ENCODE measurements at places on chromosomes 4 and X.

DNA sequence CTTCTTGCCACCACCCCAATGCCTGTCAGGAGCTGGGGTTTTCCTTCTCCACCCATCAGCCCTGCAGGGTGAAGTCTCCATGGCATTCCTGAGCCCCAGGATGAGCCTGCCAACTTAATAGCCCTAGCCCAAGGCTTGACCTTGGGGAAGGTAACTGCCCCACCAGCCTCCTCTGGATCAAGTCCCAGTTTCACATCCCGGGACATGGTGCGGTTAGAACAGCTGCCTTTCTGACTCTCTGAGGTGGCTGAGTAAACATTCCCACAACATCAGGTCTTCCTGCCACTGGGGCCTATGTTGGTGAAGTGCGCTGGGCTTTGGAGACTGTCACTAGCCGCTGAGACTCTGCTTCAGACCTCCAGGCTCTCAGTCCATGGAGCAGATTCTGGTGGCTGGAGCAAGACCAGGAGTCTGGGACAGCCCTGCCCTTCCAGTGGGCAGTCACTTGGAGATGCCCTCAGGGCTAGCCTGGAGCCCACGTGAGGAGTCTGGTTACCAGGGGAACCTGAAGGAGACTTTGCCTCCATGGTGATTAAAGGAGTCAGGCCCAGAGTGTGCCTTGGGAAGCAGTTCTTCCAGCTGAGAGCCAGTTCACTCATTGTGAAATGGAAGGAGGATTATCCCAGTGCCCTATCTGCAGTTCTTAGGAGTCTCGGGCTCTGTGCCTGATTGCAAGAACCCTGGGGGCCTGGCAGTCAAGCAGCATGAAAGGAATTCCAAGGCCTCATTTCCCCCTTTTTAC, 56.8 kb downstream of the SMIM20 start:
- DNase-seq, result no peak

- DNase-seq, result no peak
Measured at GRCh38 chrX:31397119-31397518, 325.3 kb upstream of the FTHL17 start.

DNA sequence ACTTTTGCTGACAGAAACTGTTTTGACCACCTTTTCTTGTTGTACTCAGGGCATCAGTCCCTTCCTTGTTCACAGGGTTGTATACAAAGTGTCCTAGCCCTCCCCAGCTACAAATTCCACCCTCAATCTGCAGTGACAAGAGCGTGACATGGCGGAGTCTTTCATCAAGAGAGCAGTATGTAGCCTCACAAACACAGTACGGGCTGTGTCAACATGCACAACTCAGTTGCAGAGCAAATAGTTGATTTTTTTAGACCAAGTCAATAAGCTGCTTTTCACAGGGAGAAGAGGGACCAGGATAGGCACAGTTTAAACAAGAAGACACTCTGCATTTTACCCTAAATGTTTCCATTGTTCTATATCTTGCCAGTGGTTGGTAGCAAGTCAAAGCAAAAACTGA, 8.6 kb upstream of the HS6ST2 start:
- no peak for DNase-seq

DNA sequence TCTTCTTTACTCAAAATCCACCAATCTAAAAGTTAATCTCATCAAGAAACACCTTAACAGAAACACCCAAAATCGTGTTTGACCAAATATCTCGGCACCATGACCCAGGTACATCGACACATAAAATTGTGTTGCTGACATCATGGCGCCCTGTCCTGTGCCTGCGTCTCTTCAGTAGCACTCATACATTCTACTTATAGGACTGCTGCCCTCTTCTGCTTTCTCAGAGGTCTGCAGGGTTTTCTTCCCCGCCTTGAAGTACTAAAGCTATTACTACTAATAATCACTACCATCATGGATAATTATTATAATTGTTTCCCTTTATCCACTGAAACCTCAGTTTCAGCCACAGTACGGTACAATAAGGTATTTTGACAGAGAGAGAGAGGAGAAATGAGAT, 1403.1 kb upstream of the TENM3 start:
- no peak for DNase-seq

GRCh38 chrX:1330605-1331004, 6.0 kb upstream of the IL3RA start:
- DNase-seq, result no peak

- DNase-seq, result no peak
Measured at GRCh38 chr4:177717407-177717806, 275.2 kb upstream of the AGA start.

DNA sequence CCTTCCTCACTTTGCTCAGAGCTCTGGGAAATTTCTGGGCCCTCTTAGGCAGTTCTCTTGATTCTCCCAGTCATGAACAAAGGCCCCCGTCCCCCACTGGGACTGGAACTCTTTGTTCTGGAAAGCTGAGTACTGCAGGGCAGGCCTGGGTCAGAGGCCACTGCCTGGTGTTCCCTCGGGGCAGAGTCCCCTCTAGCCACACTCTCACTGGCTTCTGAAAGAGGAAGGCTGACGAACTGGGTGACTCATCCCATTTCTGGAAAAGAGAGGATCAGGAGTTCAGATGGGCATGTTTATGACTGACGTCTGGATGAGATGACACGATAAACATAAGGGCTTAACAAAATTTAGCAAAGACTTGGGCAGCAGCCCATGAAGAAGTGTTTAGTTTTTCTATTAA, 47.7 kb downstream of the DDX3X start:
- no peak for DNase-seq

DNA sequence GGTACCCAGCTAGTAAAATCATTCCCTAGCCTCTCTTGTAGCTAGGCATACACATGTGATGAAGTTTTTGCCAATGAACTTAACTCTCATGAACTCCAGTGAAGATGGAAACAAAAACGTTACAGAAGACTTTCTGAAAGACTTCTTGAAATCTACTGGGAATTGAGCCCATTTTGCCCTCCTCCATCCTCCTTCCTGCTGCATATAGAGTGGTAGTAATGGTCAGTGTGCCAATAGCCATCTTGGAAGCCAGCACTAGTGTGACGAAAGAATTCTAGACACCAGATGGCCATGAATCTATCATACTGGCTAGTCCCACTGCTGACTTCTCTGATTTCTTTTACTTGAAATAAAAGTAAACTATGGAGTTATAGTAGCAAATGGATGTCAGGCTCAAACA, 30.9 kb upstream of the PPA2 start:
- DNase-seq, result no peak

GRCh38 chr4:82786828-82787227, 11.8 kb downstream of the SCD5 start:
- DNase-seq, result no peak

GRCh38 chr4:7192252-7193029, at the start of gene SORCS2:
TSS of gene SORCS2 (plus strand) at chr4:7192538.
- no peak for DNase-seq

- no peak for DNase-seq
Measured at GRCh38 chr4:165813606-165814005, 59.4 kb upstream of the TLL1 start.

DNA sequence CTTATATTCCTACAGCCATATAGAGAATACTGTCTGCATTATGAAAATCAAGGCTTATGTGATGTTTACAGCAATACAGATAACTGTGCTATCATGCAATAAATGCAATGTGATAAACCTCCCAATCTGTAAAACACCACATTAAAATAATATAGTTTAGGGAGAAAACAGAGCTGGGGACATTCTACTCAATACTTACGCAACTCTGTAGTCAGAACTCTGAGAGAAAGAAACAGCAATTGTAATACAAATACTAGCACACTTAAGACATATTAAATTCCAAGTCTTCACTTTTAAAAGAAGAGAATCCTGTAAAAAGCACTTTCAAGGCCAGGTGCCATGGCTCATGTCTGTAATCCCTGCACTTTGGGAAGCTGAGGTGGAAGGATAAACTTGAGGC, 61.4 kb downstream of the ANKRD17 start:
- no peak for DNase-seq

DNA sequence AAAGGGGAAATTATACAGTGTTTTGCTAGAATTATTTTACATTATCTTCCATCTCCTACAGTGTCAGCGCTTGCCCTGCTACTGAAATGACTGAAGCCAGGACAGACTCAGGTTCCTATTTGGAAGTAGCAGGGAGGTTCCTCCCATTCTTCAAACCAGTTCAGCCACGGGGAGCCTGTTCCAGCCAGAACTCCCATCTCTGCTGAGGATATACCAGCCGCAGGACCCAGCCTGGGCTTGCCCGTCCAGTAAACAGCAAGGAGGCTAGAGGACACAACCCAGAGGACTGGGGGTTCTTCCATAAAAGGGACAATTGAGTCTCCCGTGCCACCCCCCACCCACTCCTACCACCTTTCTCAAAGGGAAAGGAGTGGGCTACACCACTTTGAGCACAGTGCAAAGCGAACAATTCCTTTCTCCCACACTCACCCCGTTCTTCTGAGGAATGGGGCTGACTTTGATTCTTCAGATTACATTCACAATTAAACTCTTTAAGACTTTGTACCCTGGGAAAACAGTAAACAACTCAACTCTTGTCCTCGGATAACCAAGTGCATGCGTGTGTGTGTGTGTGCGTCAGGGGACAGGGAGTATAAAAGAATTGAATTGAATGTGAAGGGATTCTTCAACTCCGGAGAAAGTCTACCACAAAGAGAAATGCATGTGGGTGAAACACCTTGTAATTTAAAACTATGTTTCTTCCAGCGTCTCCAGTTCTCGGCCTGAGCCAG, 31.0 kb upstream of the PPARGC1A start:
- no peak for DNase-seq

DNA sequence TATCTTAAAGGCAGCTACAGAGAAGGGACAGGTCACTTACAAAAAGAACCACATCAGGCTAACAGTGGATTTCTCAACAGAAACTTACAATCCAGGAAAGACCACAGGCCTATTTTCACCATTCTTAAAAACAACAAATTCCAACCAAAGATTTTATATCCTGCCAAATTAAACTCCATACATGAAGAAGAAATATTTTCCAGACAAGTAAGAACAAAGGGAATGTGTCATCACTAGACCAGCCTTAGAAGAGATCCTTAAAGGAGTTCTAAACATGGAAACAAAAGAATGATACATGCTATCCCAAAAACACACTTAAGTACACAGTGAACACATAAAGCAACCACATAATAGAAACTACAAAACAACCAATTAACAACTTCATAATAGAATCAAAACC, 105.6 kb downstream of the ANXA10 start:
- no peak for DNase-seq

DNA sequence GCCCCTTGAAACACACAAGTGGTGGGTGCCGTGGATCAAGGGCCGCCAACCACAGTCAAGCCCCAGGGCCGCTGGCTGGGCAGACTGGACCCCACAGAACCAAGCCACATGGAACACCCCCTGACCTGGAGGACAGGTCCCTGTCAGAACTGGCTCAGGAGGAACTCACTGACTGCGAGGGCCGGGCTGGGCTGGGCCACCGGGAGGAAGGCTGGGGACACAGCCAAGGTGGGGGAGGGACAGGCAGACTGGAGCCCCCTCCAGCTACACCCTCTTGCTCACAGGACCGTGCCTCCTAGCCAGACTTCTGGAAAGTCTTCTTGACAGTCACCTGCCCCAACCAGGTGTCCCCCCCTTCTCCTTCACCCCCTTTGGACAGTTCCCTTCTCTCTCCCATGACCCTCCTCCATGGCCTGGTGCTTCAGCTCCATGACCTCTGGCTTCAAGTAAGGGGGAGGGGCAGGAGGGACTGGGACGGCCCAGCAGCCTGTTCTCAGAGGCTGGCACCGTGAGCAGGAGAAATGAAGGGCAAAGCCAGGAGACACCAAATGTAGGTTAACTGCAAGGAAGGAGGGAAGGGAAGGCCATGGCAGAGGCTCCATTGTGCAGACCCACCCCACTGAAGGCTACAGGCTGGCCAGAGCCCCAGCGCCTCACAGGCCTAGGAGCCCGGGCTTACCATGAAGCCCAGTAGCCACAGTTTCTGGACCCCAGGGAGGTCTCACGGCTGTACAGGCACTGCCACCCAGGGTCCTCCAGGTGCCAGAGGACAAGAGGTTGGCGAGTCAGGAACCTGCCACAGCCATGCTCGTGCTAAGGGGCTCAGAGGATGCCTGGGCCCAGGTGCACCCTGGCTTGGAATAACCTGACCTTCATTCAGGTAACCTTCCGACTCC, 22.6 kb upstream of the DUSP9 start:
- no peak for DNase-seq

DNA sequence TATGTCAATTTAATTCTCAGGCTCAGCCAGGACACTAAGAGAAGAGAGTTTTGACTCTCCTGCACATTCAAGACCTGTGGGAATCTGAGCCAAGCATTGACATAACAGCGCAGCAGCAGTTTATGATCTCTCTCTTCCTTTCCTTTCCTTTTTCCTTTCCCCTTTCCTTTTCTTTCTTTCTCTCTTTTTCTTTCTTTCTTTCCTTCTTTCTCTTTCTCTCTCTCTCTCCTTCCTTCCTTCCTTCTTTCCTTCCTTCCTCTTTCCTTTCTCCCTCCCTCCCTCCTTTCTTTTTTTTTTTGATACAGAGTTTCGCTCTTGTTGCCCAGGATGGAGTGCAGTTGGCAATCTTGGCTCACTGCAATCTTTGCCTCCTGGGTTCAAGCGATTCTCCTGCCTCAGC, 21.6 kb downstream of the SAT1 start:
- DNase-seq, result no peak

DNA sequence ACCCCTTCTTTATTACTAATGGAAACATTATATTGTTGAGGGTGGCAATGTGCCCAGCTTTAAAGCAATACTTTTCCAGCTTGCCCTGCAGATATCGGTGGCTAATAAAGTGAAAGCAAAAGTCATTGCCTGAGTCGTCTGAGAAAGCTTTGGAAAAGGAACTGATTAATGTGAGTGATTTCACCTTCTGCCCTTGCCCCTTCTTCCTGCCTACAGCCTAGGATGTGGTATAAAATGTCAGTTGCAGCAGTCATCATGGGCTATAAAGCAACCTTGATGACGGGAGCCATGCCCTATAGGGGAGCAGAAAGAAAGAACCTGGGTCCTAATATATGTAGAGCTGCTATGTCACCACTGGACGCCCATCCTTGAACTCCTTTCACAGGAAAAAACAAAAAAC, 132.4 kb upstream of the USP9X start:
- DNase-seq, result no peak

GRCh38 chr4:38666766-38667084, 2.7 kb downstream of the KLF3 start:
- DNase-seq, result no peak

- DNase-seq, result no peak
Measured at GRCh38 chr4:4564522-4564921, 22.7 kb upstream of the STX18 start.

- no peak for DNase-seq
Measured at GRCh38 chr4:94160774-94161173, 46.9 kb upstream of the SMARCAD1 start.

GRCh38 chr4:17889692-17890091, 78.9 kb downstream of the NCAPG start:
- no peak for DNase-seq

DNA sequence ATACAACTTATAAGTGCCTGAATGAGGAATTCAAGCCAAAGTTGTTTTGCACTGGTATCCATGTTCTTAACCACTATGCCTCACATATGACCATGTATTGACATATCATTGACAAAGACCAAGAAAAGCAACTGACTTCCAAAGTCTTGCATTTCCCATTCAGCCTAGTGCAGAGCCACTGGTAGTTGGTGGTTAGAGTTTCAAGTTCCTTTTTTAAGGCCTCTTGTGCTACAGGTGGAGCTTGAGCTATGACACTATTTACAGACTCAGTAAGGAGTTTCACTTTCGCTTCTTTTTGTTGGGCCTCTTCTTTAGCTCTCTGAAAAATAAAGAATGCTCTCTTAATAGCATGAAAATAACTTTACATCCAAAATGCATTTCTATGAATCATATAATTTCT, 763.0 kb downstream of the DMD start:
- DNase-seq, result no peak

- no peak for DNase-seq
Measured at GRCh38 chr4:182179751-182180150, 63.5 kb upstream of the TENM3 start.

GRCh38 chr4:152870606-152871005, 65.5 kb upstream of the FHDC1 start:
- DNase-seq, result no peak

All from cerebellar nuclear complex (tissue), 1 donor.